Activated CD4-positive, alpha-beta T cell treated with anti-CD3 and anti-CD28 coated beads, Interleukin-2, amount 10 ng/mL, durations not matched to agents 24 days and 14 days (primary cell): ENCODE measurements at places on chromosomes 2 and 18.

DNA sequence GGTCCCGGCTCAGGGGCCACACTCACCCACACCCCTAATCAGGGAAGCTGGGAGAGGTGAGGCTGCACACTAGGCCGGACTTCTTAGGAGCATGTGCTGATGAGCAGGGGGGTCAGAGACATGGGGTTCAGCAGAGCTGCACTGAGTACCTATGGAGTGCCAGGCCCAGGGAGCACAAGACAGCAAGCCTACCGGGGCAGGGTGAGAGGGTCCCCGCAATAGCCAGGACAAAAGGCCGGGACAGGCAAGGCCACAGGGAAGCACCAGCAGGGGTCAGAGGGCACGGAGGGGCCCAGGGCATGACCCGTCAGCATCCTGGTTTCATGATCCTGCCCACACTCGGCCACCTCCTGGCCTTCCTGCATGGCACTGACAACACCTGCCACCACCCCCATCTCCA is 73.5 kb downstream of the TNS1 start:
- no peaks in the 10 kb centered on the region for H3K36me3 ChIP-seq
- H3K27ac ChIP-seq: no peak overlapping the region
- H3K27me3 ChIP-seq: peaks cover 7% of the 10 kb centered on the region
- H3K4me1 ChIP-seq: peaks cover 8% of the 10 kb centered on the region
- H3K4me3 ChIP-seq: no peak overlapping the region
- DNase-seq: no peak

- H3K27ac ChIP-seq: no peak overlapping the region
- peaks cover 14% of the 10 kb centered on the region for H3K4me1 ChIP-seq
- H3K27me3 ChIP-seq: no peaks in the 10 kb centered on the region
These were observed 69.3 kb downstream of the TTC27 start for GRCh38 chr2:32697156-32697555.

DNA sequence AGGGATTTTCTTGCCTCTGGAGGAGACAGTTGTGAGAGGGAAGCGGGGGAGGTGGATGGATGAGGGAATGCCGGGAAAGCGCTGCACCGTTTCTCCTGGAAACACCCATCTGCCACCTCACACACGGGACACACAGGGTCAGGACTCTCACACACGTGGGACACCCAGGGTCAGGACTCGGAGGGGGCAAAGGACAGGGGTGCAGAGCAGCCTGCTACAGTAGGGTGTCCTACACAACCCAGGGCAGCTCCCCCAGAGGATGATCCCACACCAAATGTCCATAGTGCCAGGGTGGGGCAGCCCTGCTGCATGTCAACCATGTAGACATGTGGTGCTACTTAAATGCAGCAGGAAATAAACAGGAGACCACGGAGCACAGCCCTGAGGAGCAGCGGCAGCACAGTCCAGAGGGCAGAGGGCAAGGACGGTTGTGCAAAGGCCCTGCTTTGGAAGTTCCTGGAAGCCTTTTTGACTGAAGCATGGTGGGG is 5.1 kb downstream of the RAMP1 start:
- peaks cover 21% of the 10 kb centered on the region for H3K4me1 ChIP-seq
- no peak for DNase-seq
- no peak overlapping the region for H3K27ac ChIP-seq
- H3K4me3 ChIP-seq: no peak overlapping the region

DNA sequence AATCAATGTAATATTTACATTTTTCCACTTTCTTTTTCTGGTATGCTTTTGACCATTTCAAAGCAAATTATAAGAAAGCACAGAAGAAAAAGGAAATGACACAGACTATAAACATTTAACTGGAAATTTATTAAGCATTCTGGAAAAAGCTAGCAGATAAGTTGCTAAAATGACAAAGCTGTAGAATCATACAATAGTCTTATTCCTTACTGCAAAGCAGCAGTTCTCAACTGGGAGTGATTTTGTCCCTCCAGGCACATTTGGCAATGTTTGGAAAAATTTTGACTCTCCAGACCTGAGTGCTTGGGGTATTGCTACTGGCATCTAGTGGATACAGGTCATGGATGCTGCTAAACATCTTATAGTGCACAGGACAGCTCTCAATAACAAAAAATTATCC is 75.1 kb downstream of the MBD5 start:
- H3K36me3 ChIP-seq: no peaks in the 10 kb centered on the region
- H3K27me3 ChIP-seq: no peaks in the 10 kb centered on the region
- no peaks in the 10 kb centered on the region for H3K4me1 ChIP-seq
- H3K27ac ChIP-seq: no peak overlapping the region

DNA sequence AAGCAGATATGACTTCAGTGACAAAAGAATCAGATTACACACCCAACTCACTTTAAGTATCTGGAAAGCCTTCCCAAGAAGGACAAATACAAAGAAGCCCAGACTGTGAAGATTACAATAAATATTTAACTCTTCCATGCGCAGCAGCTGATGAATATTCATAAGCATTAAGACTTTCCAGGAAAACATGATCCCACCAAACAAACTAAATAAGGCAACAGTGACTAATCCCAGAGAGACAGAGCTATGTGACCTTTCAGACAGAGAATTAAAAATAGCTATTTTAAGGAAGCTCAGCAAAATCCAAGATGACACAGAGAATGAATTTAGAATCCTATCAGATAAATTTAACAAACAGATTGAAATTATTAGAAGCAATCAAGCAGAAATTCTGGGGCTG is 108.2 kb upstream of the UBE2E3 start:
- H3K4me1 ChIP-seq: no peaks in the 10 kb centered on the region
- H3K36me3 ChIP-seq: no peaks in the 10 kb centered on the region
- DNase-seq: no peak
- peaks cover 11% of the 10 kb centered on the region for H3K27me3 ChIP-seq
- no peak overlapping the region for H3K27ac ChIP-seq

DNA sequence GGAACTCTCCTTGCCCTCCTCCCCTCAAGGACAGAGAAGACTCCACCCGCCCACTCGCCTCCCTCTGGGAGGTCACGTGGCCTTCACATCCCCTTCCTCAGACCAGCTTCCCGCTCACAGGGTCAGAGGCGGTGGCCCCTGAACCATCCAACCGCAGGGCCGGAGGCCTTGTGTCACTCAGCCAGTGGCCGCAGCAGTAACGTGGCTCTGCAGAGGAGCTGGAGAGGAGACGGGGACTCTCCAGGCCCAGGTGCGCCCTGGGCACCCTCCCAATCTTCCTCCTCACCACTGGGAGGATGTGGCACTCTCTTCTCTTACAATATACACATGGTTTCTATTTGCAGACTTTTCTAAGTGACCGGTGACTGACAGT is 161.7 kb downstream of the TWIST2 start:
- DNase-seq: no peak
- H3K4me1 ChIP-seq: no peaks in the 10 kb centered on the region
- H3K27me3 ChIP-seq: peaks cover 6% of the 10 kb centered on the region
- H3K27ac ChIP-seq: no peak overlapping the region
- H3K4me3 ChIP-seq: no peak overlapping the region

GRCh38 chr2:152468899-152469692 is 134.1 kb downstream of the FMNL2 start:
- no peak for DNase-seq
- no peaks in the 10 kb centered on the region for H3K27me3 ChIP-seq
- no peaks in the 10 kb centered on the region for H3K36me3 ChIP-seq
- peaks cover 7% of the 10 kb centered on the region for H3K4me1 ChIP-seq
- H3K27ac ChIP-seq: no peak overlapping the region
- H3K4me3 ChIP-seq: peak overlapping the region; percentile 16

DNA sequence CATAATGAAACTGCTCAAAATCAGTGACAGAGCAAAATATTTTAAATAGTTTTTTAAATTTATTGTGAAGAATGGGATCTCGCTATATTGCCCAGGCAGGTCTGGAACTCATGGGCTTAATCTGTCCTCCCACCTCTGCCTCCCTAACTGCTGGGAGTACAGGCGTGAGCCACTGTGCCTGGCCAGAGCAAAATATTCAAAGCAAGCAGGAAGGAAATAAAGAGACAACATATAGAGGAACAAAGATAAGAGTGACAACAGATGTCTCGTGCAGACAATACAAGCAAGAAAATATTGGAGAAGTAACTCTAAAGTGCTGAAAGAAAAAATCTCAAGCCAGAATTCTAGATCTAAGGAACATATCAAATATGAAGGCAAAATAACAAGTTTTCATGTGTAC is 5.0 kb upstream of the SCLY start:
- peak overlapping the region; percentile 26 for H3K27ac ChIP-seq
- no peak for DNase-seq
- peaks cover 11% of the 10 kb centered on the region for H3K36me3 ChIP-seq
- no peak overlapping the region for H3K4me3 ChIP-seq
- H3K4me1 ChIP-seq: peaks cover 14% of the 10 kb centered on the region
